ENCODE measurements at places on chromosomes 6 and 20.

- H3K27ac ChIP-seq = no peak overlapping the region
- no peaks in the 10 kb centered on the region for H3K27me3 ChIP-seq
- H3K36me3 ChIP-seq = no peaks in the 10 kb centered on the region
- no peak for DNase-seq
- H3K4me3 ChIP-seq = no peak overlapping the region
- no peaks in the 10 kb centered on the region for H3K4me1 ChIP-seq
These were observed 37.5 kb downstream of the DLGAP4 start for GRCh38 chr20:36343641-36344040.

DNA sequence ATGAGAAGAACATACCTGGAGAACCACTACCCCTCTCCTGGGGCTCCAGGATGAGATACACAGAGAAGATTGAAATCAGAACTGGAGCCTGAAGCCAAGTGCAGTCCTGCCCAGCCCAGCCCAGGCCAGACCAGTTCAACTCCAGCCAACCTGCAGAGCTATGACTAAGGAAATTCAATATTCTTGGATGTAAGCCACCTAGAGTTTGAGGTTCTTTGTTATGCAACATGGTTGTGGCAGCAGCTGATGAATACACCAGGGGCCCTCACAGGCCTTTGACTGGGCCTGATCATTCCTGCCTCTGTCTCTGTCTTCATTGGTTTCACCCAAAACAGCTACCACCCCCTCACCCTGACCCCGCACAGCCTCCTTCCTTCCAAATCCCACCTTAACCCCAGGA is 167.8 kb downstream of the LRFN2 start:
- H3K4me1 ChIP-seq = no peaks in the 10 kb centered on the region
- no peaks in the 10 kb centered on the region for H3K27me3 ChIP-seq
- no peak overlapping the region for H3K4me3 ChIP-seq

- H3K27ac ChIP-seq = no peak overlapping the region
- no peak for DNase-seq
- H3K36me3 ChIP-seq = no peaks in the 10 kb centered on the region
- peaks cover 2% of the 10 kb centered on the region for H3K27me3 ChIP-seq
- H3K4me1 ChIP-seq = no peaks in the 10 kb centered on the region
- no peak overlapping the region for H3K4me3 ChIP-seq
These were observed 62.1 kb upstream of the RBM24 start for GRCh38 chr6:17219098-17219497.

DNA sequence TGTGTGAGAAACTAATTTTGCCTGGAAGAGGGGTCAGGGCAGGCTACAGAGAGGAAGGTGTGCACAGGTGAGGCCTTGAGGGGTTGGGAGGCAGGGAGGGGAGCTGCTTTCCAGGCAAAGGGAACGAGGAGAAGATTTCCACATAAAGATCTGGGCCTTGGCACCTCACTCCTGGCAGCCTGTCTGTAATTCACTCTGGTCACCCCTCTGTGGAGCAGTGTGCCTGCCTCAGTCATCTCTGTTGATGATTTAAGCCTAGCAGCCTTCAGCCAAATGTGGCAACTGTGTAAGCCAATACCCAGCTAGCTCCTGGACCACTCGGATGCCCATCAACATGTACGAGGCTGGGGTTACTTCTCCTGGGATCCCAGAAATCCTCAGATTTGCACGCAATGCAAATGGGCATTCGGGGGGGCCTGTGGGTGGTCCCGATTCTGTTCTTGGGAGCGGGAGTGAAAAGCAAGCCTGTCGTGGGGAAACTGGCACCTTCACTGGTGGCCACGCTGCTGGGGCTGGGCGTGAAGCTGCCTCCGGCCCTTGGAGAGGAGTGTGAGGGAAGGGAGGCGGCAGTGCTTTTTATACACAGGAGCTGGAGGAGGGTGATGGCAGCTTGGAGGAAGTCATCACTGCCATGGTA is 360.4 kb downstream of the ZFAND3 start:
- no peak overlapping the region for H3K4me3 ChIP-seq
- H3K27ac ChIP-seq = no peak overlapping the region
- H3K4me1 ChIP-seq = no peaks in the 10 kb centered on the region
- no peak for DNase-seq
- no peaks in the 10 kb centered on the region for H3K36me3 ChIP-seq

DNA sequence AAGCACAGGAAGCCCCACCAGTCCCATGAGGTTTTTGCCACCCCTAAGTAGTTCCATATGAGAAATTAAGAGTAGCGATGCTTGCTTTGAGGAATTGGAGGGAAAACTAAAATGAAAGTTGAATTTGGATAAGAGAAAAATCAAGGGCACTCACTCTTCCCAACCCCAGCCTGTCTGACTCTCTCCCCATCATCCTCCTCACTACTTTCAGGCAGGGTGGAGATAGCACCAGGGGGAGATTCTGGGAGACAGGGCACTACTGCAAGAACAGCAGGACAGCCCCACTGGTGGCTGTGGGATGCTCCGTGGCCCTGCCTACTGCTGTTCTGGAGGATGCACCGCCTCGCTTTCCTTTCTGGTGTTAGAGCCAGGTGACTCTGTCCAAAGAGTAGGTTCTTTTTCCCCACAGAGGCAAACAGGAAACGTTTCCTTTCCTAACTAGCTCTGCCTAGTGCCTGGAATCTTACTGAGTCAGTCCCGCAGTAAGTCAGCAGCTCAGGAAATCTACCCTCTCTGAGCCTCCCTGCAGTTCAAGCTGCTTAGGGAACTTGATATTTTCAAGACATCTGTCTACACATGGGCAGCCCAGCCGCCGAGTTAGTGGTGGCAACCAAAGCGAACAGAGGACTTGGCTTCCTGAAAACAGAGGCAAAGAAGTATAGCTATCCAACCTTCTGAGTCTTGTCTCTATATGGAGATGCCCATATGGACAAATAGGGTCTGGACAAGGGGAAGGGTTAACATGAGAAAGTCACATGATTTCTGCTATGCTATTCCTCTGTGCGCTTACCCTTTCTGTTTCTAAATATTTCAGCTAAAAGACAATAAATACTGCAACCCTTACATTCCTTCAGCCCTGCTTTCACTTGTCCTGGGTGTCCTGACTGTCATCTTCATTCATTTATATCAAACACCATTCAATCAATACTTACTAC is 11.4 kb downstream of the HLA-E start:
- DNase-seq = peak; percentile 41
- no peak overlapping the region for H3K4me3 ChIP-seq
- H3K36me3 ChIP-seq = no peaks in the 10 kb centered on the region
- no peak overlapping the region for H3K27ac ChIP-seq
- peaks cover 22% of the 10 kb centered on the region for H3K4me1 ChIP-seq

- no peak overlapping the region for H3K4me3 ChIP-seq
- peaks cover 3% of the 10 kb centered on the region for H3K36me3 ChIP-seq
- DNase-seq = no peak
- H3K27me3 ChIP-seq = no peaks in the 10 kb centered on the region
- no peak overlapping the region for H3K27ac ChIP-seq
These were observed 120.9 kb upstream of the SUPT3H start for GRCh38 chr6:45498591-45498990.

DNA sequence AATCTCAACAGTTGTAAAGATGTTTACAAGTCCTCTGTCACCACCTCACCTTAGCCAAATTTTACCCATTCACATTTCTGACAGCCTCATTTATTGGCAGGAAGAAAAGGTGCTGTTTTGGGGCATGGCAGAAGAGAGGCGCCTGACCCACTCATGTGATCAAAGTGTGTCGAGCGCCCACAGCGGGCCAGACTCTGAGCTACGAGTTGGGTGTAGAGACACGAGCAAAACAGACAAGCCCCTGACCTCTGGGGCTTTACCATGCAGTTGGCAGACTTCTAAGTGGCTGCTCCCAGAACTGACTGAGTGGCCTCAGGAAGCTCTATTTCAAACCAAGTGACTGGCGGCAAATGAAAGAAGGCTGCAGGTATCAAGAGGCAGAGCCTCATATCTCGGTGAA is 167.0 kb downstream of the SOBP start:
- no peak overlapping the region for H3K27ac ChIP-seq
- H3K27me3 ChIP-seq = no peaks in the 10 kb centered on the region
- no peak overlapping the region for H3K4me3 ChIP-seq
- H3K36me3 ChIP-seq = no peaks in the 10 kb centered on the region
- peaks cover 18% of the 10 kb centered on the region for H3K4me1 ChIP-seq

GRCh38 chr20:54661880-54662465 is 186.6 kb downstream of the DOK5 start:
- no peaks in the 10 kb centered on the region for H3K27me3 ChIP-seq
- H3K27ac ChIP-seq = no peak overlapping the region
- DNase-seq = no peak
- no peaks in the 10 kb centered on the region for H3K36me3 ChIP-seq

- H3K4me3 ChIP-seq = peak within 1 kb of the TSS; percentile 14
- H3K27ac ChIP-seq = peak within 1 kb of the TSS; percentile 97
- DNase-seq = peak; percentile 64
These were observed at the start of gene TXLNB for GRCh38 chr6:139291813-139292619. TXLNB (minus strand) TSS chr6:139291998; CDS start chr6:139288899, 3,099 bp downstream.

DNA sequence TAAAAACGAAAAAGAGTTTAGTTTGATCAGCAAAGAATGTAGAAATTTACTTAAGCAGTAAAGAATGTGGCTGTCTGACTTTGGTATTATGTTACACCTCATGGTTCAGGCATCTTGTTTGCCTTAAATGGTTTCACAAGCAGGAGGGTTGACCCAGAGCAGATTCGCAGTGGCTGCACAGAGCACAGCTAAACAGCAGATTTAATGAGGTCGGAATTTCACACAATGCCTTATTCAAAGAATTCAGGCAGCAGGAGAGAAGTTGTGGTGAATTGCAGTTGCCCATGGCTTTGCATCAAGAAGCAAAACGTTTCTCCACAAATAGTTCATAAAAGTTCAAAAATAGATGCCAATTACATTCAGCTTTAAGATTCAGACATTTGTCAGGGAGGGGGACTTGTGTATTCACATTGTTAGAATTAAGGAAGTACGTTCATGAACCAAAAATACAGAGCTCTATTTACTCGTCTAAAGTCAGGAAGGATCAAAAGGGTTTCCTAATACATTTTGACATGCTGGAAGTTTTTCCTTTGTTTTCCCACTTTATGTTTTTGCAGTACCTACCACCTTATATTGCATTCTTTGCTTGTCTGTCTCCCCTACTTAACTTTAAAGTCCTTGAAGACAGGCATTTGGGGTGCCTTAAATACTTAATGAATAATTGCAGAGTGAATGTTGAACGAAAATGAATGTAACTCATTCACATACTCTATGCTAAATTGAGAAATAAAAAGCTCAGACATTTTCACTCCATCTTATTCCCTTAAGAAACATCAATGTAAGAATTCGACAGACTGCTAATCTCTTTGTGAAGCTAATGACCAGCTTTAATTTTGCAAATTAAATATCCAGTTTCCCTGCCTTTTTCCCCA is 1163.6 kb upstream of the CITED2 start:
- DNase-seq = no peak
- no peak overlapping the region for H3K4me3 ChIP-seq
- no peaks in the 10 kb centered on the region for H3K4me1 ChIP-seq
- no peaks in the 10 kb centered on the region for H3K27me3 ChIP-seq
- no peaks in the 10 kb centered on the region for H3K36me3 ChIP-seq

GRCh38 chr20:56816349-56816748 is 187.2 kb downstream of the TFAP2C start:
- no peak overlapping the region for H3K27ac ChIP-seq
- H3K4me3 ChIP-seq = no peak overlapping the region
- no peaks in the 10 kb centered on the region for H3K27me3 ChIP-seq
- DNase-seq = no peak
- no peaks in the 10 kb centered on the region for H3K36me3 ChIP-seq
- H3K4me1 ChIP-seq = no peaks in the 10 kb centered on the region

DNA sequence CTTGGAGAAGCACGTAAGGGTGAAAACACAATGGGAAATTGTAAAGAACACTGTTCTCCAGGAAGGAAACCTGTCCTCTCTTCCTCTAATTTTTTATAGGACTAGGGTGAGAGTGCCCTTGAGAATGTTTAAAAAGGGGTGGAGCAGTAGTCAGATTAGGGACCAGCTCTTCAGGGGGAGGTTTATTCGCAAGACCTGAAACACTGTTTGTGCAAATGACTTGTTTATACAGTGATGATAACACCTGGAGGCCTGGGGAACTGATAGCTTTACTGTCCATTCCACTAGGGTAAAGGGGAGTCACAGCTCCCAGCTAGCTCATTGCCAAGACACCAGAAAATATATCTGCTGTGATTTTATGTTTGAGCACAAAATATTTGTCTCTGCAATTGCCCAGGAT is 8.1 kb upstream of the FUT9 start:
- H3K27me3 ChIP-seq = no peaks in the 10 kb centered on the region
- no peaks in the 10 kb centered on the region for H3K36me3 ChIP-seq
- no peak overlapping the region for H3K27ac ChIP-seq
- H3K4me1 ChIP-seq = no peaks in the 10 kb centered on the region
- no peak for DNase-seq

DNA sequence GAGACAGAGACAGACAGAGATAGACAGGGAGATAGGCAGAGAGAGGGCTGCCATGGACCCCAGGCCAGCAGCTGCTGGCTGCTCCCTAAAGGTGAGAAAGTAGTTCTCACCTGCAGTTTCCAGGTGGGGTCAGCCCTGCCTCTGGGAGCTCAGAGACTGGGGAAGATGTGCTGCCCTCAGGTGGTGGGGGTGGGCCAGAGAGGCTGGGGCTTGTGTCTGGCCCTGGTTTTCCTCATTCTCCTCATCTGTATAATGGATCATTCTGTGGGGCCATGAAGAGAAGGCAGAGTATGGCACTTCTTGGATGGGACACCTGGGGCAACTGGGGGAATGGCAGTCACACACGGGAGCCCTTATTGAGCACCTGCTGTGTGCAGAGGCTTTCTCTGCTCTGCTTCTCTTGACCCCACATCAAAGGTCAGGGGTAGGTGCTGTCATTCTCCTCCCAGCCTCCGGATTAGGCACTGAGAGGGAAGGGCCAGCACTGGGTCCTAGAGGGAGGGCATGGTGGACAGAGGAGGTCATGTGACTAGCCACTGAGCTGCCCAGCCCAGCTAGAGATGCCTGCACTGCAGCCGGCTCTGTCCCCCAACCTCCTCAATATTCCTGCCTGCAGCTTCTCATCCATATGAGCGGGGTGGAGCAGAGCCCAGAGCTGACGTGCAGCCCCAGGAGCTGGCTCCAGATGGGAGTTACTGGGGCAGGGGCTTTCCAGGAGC is 4.1 kb downstream of the ANGPT4 start:
- no peaks in the 10 kb centered on the region for H3K4me1 ChIP-seq
- no peaks in the 10 kb centered on the region for H3K27me3 ChIP-seq
- no peaks in the 10 kb centered on the region for H3K36me3 ChIP-seq
- H3K4me3 ChIP-seq = no peak overlapping the region
- H3K27ac ChIP-seq = no peak overlapping the region
- DNase-seq = peak; percentile 37

Data from natural killer cell (primary cell).